ENCODE measurements at places on chromosomes 3 and 15.
A peak's percentile ranks its signal among the peaks of the same experiment; 100 is the strongest.

DNA sequence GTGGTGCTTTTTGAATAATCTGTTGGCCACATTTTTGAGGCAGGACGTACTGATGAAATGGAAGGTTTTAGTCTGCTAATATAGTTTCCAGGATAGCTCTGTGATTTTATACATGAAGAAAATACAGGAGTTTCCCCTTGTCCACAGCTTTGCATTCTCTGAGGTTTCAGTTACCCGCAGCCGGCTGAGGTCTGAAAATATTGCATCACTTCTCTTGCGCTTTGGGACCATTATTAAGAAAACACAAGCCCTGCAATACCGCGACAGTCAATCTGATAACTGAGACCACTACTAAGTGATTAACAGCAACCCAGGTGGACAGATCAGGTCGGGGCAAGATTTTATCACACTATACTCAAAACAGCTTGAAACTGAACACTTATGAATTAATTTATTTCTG is 33.0 kb downstream of the BLM start:
- DNase-seq, result peak; percentile 13

DNA sequence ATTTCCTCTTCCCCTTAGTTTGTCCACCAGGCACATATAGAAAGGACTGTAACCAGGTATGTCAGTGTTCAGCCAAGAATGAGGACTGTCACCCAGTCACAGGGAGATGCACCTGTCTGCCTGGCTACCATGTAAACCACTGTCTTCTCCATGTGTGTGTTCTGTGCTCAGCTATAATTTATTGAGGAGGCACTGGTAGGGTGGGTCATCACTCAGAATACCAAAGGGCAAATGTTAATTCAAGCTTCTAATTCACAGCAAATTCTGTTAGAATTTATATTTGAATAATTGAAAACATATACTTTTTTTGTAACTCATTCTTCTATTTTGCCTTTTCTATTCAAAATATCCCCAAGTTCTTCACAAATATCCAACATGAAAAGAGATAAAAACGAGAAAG is 780.4 kb downstream of the MECOM start:
- no peak for DNase-seq

DNA sequence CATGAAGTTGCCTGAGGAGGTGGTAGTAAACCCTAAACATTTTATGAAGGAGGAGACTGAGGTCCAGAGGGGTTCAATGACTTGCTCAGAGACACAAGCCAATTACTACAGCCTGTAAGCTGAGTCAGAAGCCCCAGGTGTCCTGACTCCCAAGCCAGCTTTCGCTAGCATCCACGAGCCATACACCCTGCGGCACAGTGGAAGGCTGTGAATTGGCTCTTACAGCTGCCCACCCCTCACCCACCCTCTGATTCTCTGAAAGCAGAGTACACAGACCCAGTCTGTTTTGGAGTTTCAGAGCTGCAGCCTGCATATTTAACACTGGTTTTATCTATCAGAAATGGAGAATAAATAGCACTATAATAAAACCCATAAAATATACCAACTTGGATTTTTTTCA is 253.4 kb downstream of the IGSF11 start:
- no peak for DNase-seq

DNA sequence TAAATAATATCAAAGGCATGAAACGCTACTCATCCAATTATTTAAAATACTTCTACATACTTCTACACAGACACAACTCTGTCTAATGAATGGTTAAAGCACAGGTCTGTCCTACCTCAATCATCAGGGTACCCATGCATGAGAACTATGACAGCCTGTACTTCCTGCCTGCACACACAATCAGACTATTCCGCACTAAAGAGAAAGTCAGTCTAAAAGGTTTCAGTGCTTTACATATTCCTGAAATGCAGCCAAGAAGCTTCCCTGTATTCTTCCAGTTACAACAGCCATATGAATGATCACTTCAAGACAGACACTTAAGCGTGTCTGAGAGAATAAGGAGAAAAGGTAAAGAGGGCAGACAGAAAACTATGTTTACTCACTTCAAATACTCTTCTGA is 58.8 kb downstream of the TUBGCP4 start:
- DNase-seq, result no peak

GRCh38 chr15:67307156-67307555 is 52.6 kb downstream of the IQCH start:
- no peak for DNase-seq

DNA sequence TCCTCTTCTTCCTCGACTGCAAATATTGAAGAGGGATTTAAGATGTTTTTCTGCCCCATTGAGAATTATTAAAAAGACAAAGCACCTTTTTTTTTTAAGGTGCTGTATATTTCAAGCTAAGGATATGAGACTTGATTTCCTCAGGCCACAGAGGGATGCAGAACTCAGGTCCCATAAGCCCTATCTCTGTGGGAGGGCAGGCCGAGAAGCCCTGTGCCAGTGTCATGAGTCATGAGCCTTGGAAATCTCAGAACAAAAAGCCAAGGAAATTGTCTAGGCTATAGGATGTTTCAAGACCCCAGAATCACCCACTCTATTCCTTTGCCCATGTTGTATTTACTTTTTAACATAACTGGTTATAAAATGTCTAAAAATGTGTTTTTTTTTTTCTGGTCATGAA is 7.3 kb downstream of the ESYT3 start:
- DNase-seq, result no peak

Measured in CD4-positive, alpha-beta memory T cell (primary cell).